ENCODE measurements at places on chromosomes 1 and 21. TPM values are rescaled to one million over a fixed set of nuclear protein-coding genes. Genes with fewer than 3 reads are reported as not detected.

KCNT2 gene
- total RNA-seq = not detected

S100A7A gene
- total RNA-seq = not detected

TMPRSS15 gene
- total RNA-seq = not detected

ARHGAP29 gene
- total RNA-seq = not detected

KIRREL1 gene
- 0.08 TPM for total RNA-seq

NTRK1 gene
- total RNA-seq = 5.3 TPM

C1QTNF12 gene
- 4.0 TPM for total RNA-seq

TNNI3K gene
- 0.45 TPM for total RNA-seq

KLF17 gene
- total RNA-seq = not detected

TTF2 gene
- 112 TPM for total RNA-seq
